Hematopoietic multipotent progenitor cell treated with erythropoietin and hydrocortisone succinate and interleukin-3 and kit ligand, for 15 days (in vitro differentiated cells): ENCODE measurements at places on chromosomes 3 and 15.

DNA sequence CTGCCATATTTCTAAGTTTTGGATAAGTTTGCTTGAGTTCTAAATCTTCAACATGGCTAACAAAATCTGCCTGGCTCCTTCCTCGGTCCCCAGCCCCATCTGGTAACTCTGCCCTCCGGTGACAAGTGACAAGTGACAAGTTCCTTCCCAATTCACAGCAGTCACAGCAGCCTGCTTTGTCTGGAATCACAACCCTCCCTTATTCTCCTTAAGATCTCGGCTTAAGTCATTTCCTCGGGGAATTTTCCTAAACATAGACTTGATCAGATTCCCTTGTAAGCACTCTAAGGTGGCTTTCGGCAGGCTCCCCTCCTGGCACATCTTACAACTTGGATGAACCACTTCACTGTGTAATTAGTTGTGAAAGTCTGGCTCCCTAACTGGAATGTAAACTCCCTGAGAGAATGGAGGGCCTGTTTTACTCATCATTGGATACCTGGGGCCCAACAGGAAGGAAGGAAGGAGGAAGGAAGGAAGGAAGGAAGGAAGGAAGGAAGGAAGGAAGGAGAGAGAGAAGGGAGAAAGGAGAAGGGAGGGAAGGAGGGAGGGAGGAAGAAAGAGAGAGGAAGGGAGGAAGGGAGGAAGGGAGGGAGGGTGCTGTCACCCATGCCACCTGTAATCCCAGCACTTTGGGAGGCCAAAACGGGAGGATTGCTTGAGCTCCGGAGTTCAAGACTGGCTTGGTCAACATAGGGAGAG, 126.4 kb downstream of the SHQ1 start:
- DNase-seq: no peak

- DNase-seq: no peak
Measured at GRCh38 chr3:76532158-76532822, 507.6 kb upstream of the ROBO2 start.

GRCh38 chr3:25663347-25663868, 1.3 kb downstream of the TOP2B start:
- DNase-seq: peak; percentile 41

GRCh38 chr3:106945435-106945834, 431.8 kb upstream of the CCDC54 start:
- no peak for DNase-seq

DNA sequence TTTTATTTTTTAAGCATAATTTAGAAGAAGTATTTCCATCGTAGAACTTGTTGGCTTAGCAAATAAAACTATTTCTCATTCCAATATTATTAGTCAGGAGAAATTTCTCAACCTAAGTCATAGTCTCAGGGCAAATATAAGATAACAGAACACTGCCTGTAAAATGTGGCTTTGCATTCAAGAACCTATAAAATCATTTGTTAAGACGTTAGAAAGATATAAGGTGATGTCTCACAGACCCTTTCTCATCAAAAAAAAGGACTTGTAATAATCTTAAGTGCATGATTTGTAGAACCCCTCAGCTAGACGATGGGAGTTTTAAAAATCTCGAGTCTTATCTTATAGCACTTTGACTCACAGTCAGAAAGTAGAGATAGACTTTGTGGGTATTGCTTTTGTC, 314.7 kb upstream of the CFAP20DC start:
- DNase-seq: no peak

- no peak for DNase-seq
Measured at GRCh38 chr3:159928071-159928491, 60.6 kb upstream of the IL12A start.

DNA sequence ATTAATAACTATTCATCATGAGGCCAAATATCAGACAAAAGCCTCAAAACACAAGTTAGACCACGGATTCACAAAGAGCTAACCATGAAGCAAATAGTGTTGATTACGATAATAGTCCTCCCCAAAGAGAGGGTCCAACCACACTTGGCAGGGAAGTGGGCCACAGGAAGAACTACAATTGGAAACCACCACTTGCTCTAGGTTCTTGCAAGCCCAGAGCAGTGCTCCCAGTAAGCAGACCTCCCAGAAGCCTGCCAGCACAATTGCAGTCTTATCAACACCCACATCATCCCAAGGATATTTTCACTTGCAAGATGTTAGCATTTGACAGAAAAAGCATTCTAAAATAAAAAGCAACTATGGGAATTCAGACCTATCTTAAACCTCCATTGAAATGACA, 11.3 kb downstream of the SETD2 start:
- no peak for DNase-seq

DNA sequence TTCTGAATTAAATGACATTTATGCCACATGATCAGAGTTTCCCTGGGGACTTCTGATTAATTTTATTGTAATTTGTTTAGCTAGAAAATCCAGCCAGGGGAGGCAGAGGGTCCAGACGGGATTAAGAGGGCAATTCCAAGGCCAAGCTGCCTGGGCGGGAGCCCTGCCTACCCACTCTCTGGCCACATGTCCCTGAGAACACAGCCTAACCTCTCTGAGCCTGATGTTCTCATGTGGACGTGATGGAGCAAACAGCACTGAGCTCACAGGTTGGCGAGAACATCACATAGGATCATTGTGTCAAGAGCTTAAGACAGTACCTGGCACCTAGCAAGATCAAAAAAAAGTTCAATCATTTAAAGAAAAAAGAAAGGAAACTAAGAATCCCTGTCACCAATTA, 1.0 kb downstream of the LRRC2 start:
- DNase-seq: no peak

GRCh38 chr3:155949453-155950217, 79.2 kb downstream of the GMPS start:
- DNase-seq: no peak

DNA sequence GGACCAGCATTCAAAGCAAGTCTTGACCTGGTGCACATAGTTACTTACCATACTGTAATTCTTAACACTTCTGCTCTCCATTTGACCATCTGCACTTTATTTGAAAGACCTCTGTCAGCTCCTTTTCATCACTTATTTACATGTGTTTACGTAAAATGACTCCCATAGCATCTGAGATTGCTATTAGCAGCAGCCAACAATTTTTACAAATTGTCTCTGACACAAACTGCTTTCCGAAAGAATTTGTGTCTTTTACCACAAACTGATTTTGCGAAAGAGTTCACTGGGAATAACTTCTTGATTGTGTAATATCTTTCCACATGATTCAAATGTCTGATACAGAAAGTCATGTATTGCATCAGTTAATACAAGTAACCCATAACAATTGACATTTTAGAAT, 144.1 kb upstream of the PEX5L start:
- DNase-seq: no peak

GRCh38 chr3:151062611-151063010, 22.9 kb upstream of the MED12L start:
- no peak for DNase-seq
